Activated CD4-positive, alpha-beta T cell treated with anti-CD3 and anti-CD28 coated beads, Interleukin-2, amount 10 ng/mL, durations not matched to agents 7 days and 5 days (primary cell): ENCODE measurements at places on chromosomes 4 and X.

GRCh38 chrX:8730812-8731558, 952 bp downstream of the ANOS1 start:
- DNase-seq: no peak

- no peak for DNase-seq
Observed at GRCh38 chr4:55682295-55682694, 46.2 kb upstream of the NMU start.

DNA sequence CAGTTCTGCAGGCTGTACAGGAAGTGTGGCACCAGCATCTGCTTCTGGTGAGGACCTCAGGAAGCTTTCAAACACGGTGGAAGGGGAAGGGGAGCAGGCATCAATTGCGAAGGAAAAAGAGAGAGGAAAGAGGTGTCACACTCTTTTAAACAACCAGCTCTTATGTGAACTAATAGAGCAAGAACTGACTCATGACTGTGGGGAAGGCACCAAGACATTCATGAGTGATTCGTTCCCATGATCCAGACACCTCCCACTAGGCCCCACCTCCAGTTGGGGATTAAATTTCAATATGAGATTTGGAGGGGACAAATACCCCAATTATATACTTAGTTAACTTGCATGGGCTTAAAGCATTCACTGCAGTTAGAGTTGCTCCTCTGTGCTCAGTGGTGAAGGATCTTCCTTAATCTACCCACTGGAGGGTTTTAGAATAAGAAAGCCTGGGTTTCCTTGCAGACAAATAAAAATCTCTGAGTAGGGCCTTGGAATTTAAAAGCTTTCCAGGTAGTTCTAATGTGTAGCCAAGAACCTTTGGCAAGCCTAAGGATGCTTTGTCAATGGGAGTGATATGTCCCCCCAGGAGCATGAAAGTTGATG, 60.0 kb downstream of the SYNPO2 start:
- no peak for DNase-seq

DNA sequence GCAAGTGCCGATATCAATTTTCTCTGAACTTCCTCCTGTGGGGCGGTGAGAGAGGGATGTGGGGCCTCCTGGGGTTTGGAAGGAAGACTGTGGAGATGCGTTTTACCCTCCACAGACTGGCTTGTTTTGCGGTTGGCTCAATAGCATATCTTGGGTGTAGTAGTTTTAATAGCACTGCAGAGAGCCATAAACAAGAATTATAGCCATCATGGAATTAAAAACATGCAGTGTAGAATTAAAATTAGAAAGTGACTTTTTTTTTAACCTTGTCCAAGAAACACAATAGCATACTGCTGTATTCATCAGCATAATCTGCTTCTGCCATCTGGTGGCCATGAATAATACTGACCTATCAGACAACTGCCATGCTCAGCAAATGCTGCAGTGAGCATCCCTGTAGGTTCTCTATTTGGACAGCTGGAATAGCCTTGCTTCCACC, 47.3 kb upstream of the SCML1 start:
- peak; percentile 53 for DNase-seq

DNA sequence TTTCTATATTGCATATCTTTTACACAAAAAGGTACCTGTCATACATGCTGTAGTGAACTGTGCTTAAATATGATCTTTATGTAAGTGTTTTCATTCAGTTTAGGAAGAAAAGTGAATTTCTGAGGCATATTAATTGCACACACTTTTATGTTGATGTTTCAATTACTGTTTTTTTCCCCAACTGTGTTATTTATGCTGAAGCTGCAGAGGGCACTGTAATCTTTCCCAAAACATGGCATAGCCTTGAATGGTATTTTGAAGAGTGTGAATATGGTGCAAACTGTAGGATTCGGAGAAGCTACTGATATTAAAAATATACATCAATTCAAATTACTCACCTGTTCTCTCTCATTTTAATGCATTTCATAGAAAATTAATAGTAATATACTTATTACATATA, 6.0 kb upstream of the CENPE start:
- no peak for DNase-seq

- DNase-seq: no peak
Observed at GRCh38 chr4:169341490-169341889, 70.7 kb upstream of the SH3RF1 start.

GRCh38 chrX:63751481-63751880, 33.5 kb downstream of the ARHGEF9 start:
- DNase-seq: no peak

GRCh38 chr4:13470379-13470778, 13.8 kb downstream of the RAB28 start:
- DNase-seq: no peak

GRCh38 chr4:145852256-145852839, 86.3 kb downstream of the ZNF827 start:
- DNase-seq: no peak

GRCh38 chr4:126853715-126854114, 779.0 kb upstream of the INTU start:
- DNase-seq: no peak

GRCh38 chrX:48508400-48509244, at the start of gene PORCN:
Gene PORCN, plus strand, starts transcription at chrX:48508992. Its CDS starts 829 bp downstream, at chrX:48509821.
- peak; percentile 82 for DNase-seq

GRCh38 chr4:129144755-129145206, 48.8 kb downstream of the C4orf33 start:
- no peak for DNase-seq

- no peak for DNase-seq
Observed at GRCh38 chrX:132909643-132910042, 48.8 kb downstream of the HS6ST2 start.

DNA sequence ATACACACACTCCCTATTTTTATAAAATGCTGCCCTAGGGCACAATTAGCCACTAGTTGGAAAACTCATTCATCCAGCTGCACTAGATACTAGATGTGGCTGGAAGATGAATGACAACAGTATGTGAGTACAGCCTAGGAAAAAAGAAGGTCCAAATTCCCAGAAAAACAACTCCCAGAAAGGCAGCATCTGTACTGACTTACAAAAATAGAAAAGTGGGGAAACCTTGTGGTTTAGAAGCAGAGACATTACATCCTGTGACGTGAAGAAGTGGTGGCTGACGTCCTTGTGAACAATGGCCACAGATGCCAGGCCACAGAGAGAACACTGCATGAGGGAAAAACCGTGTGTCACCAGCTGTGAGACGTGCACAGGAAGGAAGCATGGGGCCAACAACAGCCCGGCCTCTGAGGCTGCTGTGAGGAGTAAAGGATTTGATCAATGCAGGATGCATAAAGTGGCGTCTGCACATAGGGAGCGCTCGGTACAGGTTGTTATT, 81.2 kb downstream of the SPRY1 start:
- DNase-seq: peak; percentile 65
